ENCODE measurements at places on chromosomes 12 and 14.

- DNase-seq: no peak
Measured at GRCh38 chr12:116053479-116054200, 223.9 kb downstream of the MED13L start.

- no peak for DNase-seq
Measured at GRCh38 chr12:8816448-8817050, 5.9 kb upstream of the A2ML1 start.

GRCh38 chr12:54419088-54419887 lies at the start of gene ITGA5:
ITGA5 (minus strand) TSS chr12:54419266; CDS start chr12:54419198, 68 bp downstream.
- DNase-seq: no peak

GRCh38 chr12:116037941-116038837 lies 239.3 kb downstream of the MED13L start:
- no peak for DNase-seq

DNA sequence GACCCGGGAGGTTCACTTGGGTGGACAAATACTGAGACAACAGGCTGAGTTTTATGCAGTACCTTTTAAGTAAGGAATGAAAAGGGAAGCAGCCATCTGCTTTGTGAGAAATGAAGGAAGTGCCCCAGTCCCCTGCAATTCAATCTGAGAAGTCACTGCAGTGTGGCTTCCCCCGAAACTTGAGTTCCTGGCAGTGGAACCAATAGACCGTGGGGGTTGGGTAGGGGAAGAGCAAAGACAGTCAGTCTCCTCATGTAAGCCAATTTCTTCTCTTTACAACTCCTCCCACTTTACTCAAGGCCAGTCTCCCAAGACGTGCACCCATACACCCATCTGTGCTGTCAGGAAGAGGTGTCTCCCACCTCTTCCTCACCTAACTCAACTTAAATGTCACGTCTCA lies 206.5 kb downstream of the BCAT1 start:
- DNase-seq: no peak

DNA sequence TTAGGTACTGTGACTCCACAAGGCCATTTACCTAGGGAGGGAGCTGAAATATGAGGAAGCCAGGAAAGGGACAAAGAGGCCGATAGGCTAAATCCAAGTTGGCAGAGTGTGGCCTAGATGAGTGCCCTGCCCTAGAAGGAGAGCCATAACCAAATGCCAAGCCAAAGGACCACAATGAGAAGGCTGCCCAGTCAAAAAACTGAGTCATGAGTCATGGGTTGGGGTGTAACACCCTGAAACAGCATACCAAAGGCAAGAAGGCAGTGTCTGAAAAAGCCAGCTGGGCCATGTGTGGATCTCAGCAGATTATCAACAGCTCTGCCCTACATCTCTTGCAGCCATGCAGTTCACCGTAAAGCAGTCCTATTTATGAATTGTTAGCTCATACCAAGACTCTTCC lies 171.7 kb downstream of the PHLDA1 start:
- DNase-seq: no peak

DNA sequence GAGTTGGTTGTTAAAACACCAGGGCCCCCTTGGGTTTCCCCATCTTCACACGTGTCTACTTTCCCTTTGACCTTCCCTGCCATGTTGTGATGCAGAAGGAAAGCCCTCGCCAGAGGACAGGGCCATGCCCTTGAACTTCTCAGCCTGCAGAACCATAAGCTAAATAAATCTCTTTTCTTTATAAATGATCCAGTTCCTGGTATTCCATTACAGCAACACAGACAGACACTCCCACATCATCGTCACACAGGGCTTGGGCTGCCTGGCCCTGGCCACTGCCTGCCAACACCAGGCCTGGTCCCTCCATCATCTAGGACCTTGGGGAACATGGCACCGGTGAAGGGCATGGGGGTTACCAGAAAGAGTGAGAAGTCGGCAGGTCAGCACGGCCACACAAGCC lies 84.8 kb downstream of the DPF3 start:
- no peak for DNase-seq

DNA sequence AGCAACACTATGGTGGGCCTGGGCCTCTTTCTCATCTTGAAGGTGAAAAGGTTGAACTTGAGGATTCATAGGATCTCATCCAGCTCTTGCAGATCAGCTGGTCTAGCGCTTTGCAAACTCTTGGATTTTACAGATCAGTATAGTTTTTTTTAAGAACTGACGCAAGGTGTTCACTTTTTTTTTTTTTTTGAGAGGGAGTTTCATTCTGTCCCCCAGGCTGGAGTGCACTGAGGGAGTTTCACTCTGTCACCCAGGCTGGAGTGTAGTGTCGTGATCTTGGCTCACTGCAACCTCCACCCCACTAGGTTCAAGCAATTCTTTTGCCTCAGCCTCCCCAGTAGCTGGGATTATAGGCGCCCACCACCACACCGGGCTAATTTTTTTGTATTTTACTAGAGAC lies 20.4 kb upstream of the LGMN start:
- DNase-seq: no peak

- DNase-seq: no peak
Measured at GRCh38 chr12:52670961-52671360, 9.2 kb downstream of the KRT1 start.

DNA sequence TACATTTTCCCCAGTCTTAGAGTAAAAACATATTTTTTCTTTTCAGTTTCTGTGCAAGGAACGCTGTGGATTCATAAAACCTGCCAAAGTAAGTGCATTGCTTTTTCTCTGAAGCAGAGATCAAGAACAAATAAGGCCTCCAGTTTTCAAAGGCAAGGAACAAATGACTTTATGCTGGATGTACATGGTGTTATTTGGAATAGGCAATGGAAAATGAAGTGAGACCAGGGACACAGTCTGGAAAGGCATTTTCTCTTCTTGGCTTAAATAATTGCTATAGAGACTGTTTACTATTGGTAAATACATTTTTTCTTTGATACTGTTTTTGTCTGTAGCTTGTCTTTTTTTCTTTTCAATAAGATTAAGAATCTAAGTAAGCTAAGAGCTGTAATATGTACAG lies 725.9 kb upstream of the MDGA2 start:
- DNase-seq: no peak

- DNase-seq: no peak
Measured at GRCh38 chr14:39264558-39264957, 30.8 kb downstream of the MIA2 start.

- DNase-seq: no peak
Measured at GRCh38 chr12:57832966-57833365, 13.6 kb downstream of the CTDSP2 start.

- DNase-seq: no peak
Measured at GRCh38 chr12:47754881-47755280, 3.8 kb downstream of the RAPGEF3 start.

DNA sequence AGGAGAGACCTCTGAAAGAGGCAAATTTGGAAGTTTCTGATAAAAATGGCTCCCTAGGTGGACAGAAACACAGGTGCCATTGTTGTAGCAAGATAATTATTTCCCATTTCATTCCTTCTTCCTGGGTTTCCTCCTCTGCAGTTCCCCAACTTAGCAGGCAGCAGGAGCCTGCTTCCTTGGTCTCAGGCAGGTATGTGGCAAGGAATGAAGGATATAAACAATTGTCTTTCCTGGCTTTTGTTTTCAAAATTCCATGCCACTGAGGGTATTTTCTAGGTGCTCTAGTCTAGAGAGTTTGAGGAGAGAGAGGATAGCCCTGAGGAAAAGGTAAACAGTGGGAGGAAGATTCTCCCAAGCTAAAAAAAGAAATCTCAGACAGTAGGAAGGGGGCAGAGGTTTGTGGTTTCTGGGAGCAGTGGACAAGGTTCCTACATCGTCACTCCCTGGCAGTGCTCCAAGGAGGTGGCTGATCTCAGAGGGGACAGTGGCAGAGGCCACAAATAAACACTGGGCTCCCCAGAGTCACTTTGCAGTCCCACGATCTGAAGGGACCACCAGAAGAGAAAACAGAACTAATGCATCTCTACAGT lies 82.6 kb upstream of the IGF1 start:
- DNase-seq: no peak

- no peak for DNase-seq
Measured at GRCh38 chr12:115411121-115411520, 727.1 kb upstream of the TBX3 start.

GRCh38 chr12:107436376-107436775 lies 249.2 kb upstream of the PWP1 start:
- DNase-seq: no peak

DNA sequence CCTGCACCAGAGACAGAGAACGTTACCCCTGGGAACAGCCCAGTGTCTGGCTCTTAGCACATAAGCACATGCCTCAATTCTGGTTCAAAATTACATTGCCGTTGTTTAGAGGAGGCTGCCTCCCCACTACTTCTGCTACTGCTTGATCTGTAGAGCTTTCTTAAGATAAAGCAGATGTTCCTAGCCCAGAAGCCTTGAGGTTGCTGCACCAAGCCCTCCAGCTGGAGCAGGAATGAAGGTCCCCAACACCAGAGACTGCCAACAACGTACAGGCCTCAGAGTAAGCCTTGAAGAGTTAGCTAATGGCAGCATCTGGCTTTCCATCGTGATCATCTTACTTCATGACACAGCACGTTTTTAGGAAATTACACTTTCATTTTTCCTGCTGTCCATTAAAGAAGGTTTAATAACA lies 34.7 kb upstream of the AMIGO2 start:
- DNase-seq: no peak

DNA sequence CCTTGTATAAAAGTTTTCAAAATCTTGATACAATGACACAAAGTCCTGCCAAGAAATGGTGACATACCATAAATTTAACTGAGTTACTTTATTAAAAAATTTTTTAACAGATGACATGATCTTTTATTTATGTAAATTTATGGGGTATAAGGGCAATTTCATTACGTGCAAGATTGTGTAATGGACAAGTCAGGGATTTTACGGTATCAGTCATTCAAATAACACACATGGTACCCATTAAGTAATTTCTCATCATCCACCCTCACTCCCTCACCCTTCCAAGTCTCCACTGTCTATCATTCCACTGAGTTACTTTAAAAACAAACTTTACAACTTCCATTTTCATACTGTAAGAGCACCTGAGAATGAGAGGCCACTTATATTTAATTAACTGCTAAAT lies 37.4 kb downstream of the SPTLC2 start:
- DNase-seq: no peak

DNA sequence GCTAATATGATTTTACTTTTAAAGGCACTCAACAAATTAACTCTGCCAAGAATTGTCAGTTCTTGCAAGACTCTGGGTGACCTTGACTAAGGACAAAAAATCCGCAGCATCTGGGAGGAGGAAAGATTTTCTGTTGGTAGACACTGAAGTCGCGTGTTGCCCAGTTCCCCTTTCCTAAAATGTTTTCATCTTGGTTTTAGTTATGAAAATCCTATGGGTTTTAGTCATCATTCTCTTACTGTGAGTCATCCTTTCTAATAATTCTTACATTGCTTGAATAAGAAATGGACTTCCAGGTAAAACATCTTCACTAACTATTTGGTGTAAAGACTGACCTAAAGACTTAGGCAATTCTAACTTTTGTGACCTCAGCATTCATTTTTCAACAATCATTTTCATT lies 9.1 kb downstream of the GSG1 start:
- DNase-seq: no peak

GRCh38 chr12:40762072-40762471 lies 69.8 kb downstream of the CNTN1 start:
- peak; percentile 61 for DNase-seq

- DNase-seq: no peak
Measured at GRCh38 chr12:122807651-122808050, 27.6 kb upstream of the HIP1R start.

- no peak for DNase-seq
Measured at GRCh38 chr12:20701106-20701505, 6.0 kb downstream of the SLCO1C1 start.

GRCh38 chr14:101859538-101859902 lies 98.0 kb downstream of the PPP2R5C start:
- DNase-seq: no peak

- DNase-seq: no peak
Measured at GRCh38 chr12:2095878-2096277, 43.1 kb downstream of the CACNA1C start.
